Aorta (tissue), 5 donors: ENCODE measurements at places on chromosomes 5 and 9. TPM values are rescaled to one million over a fixed set of nuclear protein-coding genes. Genes with fewer than 3 reads are reported as not detected.

GRCh38 chr5:42614509-42614908 lies 142.1 kb upstream of the CCDC152 start:
- H3K36me3 ChIP-seq, result no peaks in the 10 kb centered on the region
- H3K4me1 ChIP-seq, result no peaks in the 10 kb centered on the region
- no peak for DNase-seq
- H3K27me3 ChIP-seq, result no peaks in the 10 kb centered on the region
- H3K4me3 ChIP-seq, result no peak overlapping the region

- no peak for DNase-seq
- no peak overlapping the region for H3K4me3 ChIP-seq
- no peaks in the 10 kb centered on the region for H3K36me3 ChIP-seq
- no peak overlapping the region for H3K27ac ChIP-seq
- H3K4me1 ChIP-seq, result no peaks in the 10 kb centered on the region
Measured at GRCh38 chr5:100858987-100859545, 44.0 kb downstream of the ST8SIA4 start.

DNA sequence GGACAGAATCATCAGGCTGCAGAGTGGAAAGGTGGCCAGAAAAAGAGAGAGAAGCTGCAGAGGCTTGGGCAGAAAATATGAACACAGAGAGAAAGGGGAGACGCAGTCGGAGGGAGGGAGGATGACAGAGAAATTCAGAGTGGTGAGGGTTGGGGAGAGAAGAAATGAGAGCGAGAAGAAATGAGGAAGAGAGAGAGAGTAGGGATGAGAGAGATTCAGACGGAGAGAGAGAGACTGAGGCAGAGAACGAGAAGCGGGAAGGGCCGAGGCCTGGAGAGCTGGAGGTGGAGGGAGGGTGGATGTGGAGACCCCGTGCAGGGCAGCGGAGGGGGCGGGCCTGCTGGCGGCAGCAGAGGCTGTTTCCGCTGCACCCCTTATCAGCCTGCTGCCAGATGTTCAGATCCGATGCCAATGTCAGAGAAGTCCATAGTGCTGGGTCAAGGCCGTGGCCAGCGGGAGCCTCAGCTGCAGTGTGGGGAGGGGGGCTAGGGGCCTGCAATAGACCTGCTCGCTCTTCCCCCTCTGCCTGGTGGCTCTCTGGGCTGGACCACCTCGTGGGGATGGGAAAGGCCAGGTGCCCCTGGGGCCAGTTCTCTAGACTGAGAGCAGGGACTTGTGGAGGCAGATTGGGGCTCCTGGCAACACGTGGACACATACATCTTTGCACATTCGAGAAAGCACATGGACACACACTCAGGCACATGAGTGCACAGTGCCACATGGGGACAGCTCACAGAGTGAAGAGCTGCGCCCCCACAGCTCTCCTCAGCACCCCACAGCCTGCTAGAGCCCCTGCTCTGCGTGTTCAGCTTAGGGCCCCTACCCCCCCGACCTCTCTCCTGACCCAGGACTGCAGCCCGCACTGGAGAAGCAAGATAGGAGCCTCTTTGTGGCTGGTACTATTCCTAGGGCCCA lies 4.9 kb upstream of the NR5A1 start:
- no peaks in the 10 kb centered on the region for H3K27me3 ChIP-seq
- H3K27ac ChIP-seq, result no peak overlapping the region
- H3K4me1 ChIP-seq, result no peaks in the 10 kb centered on the region
- H3K36me3 ChIP-seq, result no peaks in the 10 kb centered on the region
- H3K4me3 ChIP-seq, result no peak overlapping the region

DNA sequence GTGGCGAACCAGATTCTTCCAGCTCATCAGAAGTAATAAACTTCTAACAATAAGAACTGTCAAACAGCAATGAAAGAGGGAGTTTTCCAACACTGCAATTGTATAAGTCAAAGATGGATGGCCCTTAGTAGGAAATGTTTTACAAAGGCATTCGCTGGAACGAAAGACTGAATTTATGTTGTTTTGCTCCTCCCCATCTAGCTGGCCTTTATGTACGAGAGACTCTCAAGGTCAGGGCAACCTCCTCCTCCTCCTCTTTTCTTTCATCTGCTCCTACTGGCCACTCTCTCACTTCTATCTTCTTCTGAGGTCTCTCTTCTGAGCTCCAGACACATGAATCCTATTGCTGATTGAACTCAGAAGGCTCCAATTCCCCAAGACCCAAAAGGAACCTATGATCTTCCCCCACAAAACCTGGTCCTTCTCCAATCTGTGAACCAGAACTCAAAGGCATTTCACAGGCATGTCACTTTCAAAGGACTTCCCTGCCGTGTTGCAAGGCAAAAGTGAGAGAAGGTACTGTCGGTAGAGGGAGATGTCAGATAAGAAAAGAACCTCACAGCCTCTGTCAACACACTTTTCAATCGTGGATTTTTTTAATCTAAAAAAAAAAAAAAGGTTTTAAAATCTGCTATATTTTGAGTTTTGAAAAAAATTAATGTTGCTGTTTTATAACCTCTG lies 28.5 kb upstream of the PUM3 start:
- H3K4me3 ChIP-seq, result no peak overlapping the region
- no peaks in the 10 kb centered on the region for H3K27me3 ChIP-seq
- no peak for DNase-seq
- no peaks in the 10 kb centered on the region for H3K36me3 ChIP-seq
- no peak overlapping the region for H3K27ac ChIP-seq

DNA sequence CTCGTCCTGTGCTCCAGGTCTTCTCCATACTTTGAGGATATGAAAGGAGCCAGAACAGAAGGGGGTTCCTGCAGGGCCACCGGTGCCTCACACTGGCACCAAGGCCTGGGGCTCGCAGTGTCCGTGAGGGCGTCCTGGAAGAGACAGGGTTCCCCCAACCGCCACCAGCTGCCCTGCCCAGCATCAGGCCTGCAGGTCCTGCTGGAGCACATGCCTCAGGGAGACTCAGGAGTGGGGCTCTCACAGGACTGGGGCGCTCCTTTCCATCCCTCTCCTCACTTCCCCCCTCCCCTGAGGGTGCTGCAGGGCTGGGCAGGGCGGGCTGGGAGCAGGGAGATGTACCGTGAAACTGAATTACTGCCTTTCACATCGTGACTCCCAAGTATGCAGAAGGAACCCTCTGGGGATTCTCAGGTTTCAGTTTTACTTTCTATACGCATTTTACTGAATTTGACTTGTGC lies 31.7 kb downstream of the CEP72 start:
- peak; percentile 66 for DNase-seq
- H3K27ac ChIP-seq, result no peak overlapping the region
- H3K4me1 ChIP-seq, result no peaks in the 10 kb centered on the region

GRCh38 chr5:160466116-160466515 lies 44.5 kb downstream of the PTTG1 start:
- DNase-seq, result no peak
- H3K4me3 ChIP-seq, result no peak overlapping the region
- H3K27me3 ChIP-seq, result no peaks in the 10 kb centered on the region
- no peaks in the 10 kb centered on the region for H3K36me3 ChIP-seq

The PCDHB8 gene
- total RNA-seq, result 4.1 TPM

The CRB2 gene
- total RNA-seq, result not detected

The TMEM215 gene
- not detected for total RNA-seq

The CDX1 gene
- not detected for total RNA-seq
